Activated CD4-positive, alpha-beta T cell treated with anti-CD3 and anti-CD28 coated beads, Interleukin-2, Interleukin-4, amounts not matched to agents 100 ng/mL and 50 ng/mL, durations not matched to agents 16 hours and 8 hours (primary cell): ENCODE measurements at places on chromosomes 13 and 19.

GRCh38 chr13:79654520-79654919 is 173.6 kb downstream of the NDFIP2 start:
- DNase-seq: no peak

DNA sequence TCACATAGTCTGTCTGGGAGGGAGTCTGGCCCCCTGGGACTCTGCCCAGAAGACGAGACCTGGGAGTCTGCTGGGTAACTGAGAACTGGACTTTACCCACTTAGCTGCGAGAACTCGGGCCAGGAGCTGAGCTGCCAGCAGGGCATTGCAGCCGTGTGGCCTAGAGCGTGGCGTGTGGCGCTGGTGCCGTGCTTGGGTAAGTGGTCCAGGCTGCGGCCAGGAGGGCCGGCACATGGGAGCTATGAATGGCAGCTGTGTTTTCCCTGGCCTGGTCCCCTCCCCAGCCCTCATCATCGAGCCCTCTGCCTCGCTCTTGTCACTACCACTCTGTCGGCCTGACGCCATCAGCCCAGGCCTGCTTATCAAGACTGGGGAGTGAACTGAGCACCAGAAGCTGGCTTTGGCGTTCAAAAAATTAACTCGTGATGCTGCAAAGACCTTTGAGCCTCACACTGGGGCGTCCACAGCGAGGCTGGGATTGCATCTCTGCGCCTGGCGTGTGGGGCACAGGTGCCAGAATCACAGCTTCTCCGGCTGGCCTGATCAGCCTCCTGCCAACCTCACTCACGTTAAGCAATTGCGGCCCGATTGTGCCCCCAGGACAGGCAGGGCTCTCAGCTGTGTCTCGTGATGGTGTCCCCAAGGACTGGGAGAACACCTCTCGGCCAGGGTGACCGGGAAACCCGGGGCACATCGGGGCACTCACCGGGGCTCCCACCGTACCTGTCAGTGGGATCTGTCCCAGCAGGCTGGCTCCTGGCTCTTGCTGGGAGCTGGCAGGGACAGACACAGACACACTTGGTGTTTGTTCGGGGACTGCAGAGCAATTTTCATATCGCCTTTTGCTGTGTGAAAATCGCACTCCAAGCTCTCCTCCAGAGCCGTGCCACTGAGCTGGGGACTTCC is 85.9 kb downstream of the KDM4B start:
- no peak for DNase-seq

- no peak for DNase-seq
These were observed 45.4 kb downstream of the ARHGEF18 start for GRCh38 chr19:7393939-7394730.

GRCh38 chr13:63690672-63691071 is 2275.0 kb upstream of the PCDH20 start:
- no peak for DNase-seq

- no peak for DNase-seq
These were observed 27.1 kb downstream of the EDNRB start for GRCh38 chr13:77891486-77891885.

DNA sequence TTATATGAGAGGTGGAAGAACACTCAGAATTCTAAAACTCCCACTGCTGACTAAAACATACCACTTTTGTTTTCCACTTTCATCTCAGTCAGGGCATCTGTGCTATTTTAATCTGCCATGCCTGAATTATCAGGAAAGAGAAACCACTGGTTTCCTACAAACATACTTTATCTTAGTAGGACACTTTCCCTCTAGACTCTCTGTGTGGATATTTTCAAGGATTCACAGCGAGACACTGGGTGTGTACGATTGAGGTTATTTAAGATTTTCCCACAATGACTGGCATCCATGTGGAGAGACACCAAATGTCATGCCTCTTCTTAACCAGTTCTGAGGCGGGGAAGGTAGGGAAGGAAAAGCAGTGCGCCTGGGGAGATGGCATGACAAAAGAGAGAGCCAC is 212.2 kb downstream of the ENOX1 start:
- no peak for DNase-seq

DNA sequence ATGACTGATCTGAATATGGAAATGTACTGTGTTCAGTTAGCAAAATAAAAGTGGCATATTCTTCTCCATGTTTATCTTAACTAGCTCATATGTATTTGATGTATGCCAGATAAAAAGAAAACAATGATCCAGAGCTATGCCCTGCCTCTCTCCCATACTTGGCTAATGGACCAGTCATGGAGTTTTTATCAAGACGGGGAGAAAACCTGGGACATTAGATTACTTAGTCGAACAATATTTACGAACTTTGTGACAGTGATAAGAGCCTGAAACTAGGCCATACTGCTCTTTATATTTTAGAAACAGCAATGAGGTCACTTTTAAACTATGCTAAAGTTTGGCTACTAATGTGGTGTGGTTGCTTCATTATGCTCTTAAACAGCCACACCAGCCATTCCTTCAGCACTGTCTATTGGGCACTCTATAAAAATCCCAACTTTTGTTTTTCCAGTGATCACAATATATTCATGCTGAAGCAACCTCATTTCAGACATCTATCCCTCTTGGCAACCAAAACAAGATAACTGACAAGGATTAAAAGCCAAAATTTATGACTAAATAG is 265.0 kb downstream of the FGF14 start:
- DNase-seq: no peak

- no peak for DNase-seq
These were observed 1009.1 kb upstream of the SPRY2 start for GRCh38 chr13:81350056-81350455.

GRCh38 chr19:45784096-45784495 is 1.8 kb upstream of the DMPK start:
- no peak for DNase-seq

DNA sequence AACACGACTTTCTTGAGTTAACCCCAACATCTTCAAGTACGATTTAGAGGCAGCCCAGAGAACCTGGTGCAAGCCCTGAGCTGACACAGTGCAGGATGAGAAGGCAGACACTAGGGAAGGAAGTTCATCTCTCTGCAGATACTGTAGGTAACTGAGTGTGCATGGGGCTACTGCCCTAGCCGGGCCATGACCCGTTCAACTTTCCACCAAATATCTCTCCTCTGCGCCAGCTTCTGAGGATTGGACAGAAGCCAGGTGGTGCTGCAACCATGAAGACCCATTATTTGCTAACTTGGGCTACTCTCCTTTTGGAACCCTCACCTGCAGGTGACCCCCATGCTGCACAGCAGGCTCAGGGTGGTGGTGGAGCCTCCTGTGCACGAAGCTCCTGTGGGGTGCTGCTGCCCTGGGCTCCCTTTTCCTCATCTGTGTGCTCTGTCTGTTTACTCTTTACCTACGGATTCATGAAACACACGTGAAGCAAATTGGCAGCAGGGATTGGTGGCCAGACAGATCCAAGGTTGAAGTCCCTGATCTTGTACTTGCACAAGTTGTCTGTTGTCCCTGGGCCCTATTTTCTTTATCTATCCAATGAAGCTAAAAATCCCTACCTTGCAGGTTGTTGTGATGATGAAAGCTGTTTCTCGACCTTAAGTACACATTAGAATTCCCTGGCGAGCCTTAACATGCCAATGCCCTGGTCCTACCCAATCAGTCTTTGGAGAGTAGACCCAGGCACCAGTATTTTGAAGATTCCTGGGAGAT is 227.8 kb downstream of the LACC1 start:
- no peak for DNase-seq

DNA sequence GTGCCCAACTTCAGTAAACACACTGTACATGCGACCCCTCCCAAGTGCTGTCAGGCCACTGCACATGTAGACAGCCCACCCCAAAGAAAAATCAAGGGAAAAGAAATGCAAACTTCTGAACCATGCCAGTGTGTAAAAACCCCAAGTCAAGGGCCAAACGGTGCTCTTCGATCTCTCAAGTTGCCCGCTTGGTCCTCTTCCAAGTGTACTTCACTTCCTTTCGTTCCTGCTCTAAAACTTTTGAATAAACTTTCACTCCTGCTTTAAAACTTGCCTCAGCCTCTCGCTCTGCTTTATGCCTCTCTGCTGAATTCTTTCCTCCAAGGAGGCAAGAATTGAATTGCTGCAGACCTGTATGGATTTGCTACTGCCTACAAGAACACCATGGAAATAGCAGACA is 600.7 kb downstream of the KCTD12 start:
- DNase-seq: no peak

- DNase-seq: no peak
These were observed 416 bp downstream of the SLC25A42 start for GRCh38 chr19:19064098-19064722.

DNA sequence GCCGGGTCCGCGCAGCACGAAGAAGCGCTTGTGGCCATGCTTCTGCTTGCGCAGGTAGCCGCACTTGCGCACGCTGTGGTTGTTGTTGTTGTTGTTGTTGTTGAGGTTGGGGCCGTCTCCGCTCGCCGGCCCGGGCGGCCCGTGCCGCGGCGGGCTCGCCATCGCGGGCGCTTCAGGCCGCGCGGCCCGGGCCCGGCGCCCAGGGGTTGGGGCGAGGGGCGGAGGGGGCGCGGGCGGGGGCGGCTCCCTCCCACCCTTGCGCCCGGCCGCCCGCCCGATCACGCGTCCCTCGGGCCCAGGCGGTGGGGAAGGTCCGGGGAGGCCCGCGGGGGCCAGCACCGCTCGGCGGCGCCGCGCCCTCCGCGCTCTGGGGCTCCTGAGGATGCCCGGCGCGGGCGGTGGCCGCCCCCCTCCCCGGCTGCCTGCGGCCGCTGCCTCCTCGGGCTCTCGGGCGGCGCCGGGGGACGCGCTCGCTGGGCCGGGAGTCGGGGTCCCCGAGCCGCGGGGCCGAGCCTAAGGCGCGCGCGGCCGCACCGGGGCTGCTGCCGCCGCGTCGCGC is 412 bp downstream of the IRS2 start:
- no peak for DNase-seq

DNA sequence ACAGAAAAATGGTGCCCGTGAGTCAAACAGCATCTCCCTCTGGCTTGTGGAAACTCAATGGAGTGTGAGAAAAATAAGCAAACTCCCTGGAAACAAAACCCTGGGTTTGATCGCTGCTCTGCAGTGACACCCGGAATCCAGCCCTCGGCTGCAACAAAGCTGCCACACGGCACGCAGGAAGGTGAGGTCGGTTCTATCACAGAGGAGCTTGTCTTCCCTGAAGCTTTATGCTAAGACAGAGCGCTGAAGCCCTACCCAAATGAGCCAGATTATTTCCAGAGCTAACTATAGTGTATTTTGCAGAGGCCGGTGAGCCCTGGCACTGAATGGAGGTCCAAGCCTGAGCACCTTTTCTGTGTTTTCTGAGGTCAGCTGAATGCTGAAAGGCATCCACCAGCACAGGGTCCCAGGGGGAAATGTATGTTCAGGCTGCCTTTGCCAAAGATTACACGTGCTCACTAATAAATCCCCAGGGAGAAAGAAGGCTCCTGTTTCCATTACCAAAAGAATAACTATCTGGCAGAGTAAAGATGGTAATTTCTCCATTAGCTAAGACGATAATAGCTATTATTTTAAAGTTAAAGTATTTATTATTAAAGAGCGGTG is 77.8 kb downstream of the TSHZ3 start:
- no peak for DNase-seq

GRCh38 chr19:42423462-42424344 is 3.5 kb downstream of the LIPE start:
- peak; percentile 94 for DNase-seq

GRCh38 chr13:113582841-113583631 is 1.5 kb upstream of the TFDP1 start:
- DNase-seq: no peak

- peak; percentile 85 for DNase-seq
These were observed 14.7 kb upstream of the ADGRE5 start for GRCh38 chr19:14366529-14366928.
